ENCODE measurements at places on chromosomes 7 and 10.

- DNase-seq: no peak
These were observed at the start of gene OR6B1 for GRCh38 chr7:144000020-144000419. Gene OR6B1, plus strand, starts transcription at chr7:144000320. Its CDS starts 3,677 bp downstream, at chr7:144003997.

GRCh38 chr7:109893231-109893630, 1197.7 kb upstream of the LRRN3 start:
- no peak for DNase-seq

- no peak for DNase-seq
These were observed 135.6 kb upstream of the RET start for GRCh38 chr10:42941295-42941644.

DNA sequence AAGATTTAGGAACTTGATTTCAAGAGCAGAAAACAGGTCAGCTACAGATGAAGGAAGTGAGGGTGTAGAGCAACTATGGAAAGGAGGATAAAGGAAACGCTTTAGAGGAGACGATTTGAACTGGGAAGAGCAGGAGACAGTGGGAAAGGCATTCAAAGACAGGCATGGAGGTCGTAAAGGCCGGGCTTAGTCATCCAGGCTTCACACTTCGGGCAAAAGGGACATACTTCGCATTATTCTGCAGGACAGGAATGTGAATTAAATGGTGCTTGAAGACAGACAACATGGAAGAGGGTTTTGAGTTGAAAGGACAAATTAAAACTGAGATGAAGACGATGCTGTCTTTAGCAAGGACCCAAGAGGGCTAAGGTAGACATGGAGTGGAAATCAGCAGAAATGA, 8.1 kb downstream of the FAM171A1 start:
- no peak for DNase-seq

GRCh38 chr7:96827701-96828100, 118.1 kb upstream of the SEM1 start:
- DNase-seq: peak; percentile 53

DNA sequence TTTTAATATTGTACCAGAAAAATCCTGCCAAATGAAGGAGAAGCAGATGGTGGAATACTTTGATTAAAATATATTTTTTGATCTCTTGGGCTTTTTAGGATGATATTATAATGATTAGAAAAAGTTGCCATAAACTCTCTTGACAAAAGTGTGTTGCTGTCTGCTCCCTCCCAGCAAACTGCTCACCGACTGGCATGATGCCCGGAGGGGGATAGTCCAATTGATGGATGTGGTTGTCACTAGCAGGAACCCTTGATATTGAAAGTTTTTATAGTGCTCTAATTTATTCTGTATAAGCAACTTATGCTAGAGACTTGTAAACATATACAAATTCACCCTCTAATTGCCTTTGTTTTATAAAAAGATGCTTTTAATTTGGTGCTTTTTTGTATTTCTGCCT, 114.0 kb downstream of the DNAH11 start:
- no peak for DNase-seq

DNA sequence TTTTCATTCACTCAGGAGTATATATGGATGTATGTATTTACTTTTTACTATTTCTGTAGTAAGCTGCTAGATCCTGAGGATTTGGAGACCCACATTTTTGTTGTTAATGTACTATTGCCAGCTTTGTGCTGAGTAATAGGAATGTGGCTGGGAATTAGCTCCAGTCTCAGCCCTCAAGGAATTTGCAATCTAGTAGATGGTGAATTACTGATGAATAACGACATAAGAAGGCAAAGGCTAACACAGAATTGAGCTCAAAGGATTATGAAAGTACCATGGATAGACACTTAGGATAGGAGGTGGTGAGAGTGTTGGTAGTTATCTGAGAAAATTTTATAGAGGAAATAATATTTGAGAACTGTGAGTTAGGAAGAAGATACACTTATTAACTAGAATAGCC, 19.9 kb downstream of the CASD1 start:
- DNase-seq: no peak

GRCh38 chr10:100670368-100670767, 75.0 kb upstream of the PAX2 start:
- no peak for DNase-seq

- DNase-seq: no peak
These were observed 147.7 kb upstream of the AKR1E2 start for GRCh38 chr10:4678023-4678950.

- no peak for DNase-seq
These were observed 149.6 kb downstream of the CYP26A1 start for GRCh38 chr10:93223336-93223735.

DNA sequence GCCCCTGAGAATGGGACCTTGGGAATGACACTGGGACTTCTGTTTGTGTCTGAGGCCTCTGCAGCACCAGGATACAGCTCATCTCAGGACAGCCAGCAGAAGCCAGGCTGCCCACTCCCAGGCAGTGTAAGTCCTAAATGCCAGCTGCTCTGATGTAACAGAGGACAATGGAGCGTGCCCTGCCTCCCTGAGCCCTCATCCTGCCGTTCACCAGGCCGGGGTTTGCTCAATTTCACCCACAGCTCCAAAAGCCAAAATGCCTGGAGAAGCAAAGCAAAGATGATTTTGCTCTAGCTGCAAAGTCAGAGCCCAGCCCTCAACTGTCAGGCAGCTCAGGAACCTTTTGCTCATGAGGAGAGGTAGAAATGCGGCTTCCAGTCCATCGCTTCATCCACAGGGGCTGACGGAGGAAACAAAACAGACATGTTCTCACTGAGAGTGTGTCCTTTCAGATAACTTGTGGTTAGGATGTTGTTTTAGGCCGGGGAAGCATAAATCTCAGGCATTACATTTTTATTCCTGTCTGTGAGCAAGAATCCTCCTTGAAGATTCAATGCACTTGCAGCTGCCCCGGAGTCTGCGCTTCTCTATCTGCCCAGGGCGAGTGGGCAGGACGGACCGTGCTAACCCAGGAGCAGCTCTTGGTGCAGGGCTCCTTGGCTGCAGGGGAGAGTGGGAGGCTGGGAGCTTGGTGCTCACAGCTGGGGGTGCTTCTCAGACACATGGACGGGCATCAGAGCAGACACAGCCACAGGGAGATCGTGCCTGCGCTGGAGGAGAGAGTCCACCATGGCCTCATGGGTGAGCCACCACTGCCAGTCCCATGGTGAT, 83.2 kb upstream of the CHST15 start:
- DNase-seq: no peak

DNA sequence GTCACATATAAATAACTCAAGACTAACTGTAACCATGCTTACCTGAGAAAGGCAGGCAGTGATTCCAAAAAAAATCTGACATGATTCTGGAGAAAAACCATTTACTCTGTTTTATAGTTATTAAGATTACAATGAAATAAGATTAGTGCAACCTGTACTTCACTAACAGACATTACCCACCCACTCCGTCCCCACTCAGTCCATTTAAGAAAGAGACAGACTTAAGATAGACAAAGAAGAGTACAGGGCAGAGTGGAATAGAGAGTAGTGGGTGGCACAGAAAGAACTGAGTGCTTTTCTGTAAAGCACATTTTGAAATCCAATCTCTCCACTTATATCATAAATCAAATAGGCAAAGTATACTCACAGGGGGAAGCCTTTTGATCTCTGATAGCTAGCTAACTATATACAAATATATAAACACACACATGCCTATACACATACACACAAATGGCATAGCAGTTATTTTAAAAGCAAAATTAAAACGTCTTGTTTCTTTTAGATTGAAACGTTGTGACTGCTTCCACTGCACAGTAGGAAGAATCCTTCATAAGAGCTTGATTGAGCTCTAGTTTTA, 11.9 kb downstream of the PAXIP1 start:
- DNase-seq: no peak

DNA sequence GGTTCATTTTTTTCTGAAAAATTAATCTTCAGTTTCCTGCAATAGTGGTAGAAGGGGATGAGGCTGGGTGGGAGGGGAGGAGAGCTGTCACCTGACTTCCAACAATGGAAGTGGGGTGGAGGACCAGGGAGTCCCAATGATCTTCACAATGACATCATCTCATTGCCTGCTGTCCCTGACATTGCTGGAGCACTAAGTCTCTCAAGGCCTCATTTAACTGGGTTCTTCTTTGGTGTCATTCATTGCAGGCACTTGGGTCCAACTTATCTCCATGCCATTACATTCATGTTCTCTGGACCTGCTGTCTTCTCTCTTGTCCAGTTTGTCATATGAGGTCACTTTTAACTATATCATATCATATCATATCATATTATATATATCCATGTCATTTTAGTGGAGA, 34.4 kb downstream of the PRTFDC1 start:
- DNase-seq: no peak

DNA sequence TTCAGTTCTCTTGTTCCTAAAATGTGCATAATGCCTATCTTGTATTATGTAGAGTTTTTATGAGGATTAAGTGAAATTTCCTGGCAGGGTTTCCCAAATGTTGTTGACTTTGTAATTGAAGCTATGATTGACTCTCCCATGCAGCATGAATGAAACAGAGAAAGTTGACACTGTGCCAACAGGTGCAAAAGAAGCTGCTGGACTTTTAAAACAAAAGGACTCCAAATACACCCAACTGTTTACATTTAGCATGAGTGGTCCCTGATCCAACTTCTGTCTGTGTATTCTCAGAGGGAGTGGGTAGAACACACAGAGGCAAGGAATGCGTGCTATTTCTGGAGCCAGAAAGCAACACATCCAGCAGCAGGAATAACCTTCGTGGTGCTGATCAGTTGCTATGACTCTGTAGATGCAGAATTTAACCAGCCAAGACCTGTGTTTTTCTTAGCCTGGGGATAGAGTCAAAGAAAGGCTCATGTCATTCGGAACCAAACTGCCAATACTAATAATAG, 14.4 kb upstream of the RBM20 start:
- no peak for DNase-seq

DNA sequence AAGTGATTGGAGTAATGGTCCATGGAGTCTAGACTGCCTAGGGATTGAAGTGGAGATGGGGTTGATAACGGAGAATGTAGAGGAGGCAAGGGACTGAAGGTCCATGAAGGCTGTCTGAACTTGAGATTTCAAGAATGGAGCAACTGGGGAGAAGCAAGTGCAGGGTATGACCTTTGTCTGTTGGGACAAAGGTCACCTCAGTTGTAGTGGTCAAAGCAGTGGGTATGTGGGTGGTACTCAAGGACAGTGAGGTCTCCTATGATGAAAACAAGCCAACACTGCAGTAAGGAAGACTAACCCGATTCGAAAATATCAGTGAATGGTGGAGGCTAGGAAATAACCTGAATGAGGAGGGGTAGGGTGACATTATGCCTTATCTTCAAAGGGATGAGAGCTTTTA, 5.4 kb upstream of the DDX21 start:
- DNase-seq: no peak

DNA sequence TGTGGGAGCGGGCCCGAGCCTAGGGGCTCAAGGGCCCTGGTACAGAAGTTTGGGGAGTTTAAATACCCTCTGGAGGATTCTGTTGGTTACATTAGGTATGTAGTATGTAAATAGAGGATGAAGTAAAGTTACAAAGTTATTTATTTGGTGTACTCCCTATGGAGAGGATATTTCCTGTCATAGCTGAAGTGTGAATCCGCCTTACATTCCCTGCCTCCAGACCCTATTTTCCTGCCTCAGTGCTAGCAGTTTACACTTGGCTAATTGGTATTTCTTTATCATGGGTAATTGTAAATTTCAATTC, 60.6 kb upstream of the KLF14 start:
- DNase-seq: no peak

DNA sequence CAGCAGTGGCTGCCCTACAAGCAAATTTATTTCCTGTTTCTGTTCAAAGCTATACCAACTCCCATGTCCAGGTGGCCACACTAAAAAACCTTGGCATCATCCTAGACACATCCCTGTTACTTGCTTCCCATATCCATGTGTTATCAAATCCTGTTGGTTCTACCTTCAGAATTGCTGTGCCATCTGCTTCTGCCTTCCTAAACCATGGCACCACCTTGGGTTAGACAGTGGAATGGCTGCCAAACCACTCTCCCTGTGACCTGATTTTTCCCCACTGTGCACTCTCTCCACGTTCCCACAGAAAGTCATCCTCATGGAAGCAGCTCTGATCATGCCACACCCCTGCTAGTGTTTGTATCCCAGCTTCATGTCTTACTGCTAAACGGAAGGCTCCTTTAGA, 697.6 kb upstream of the GALNT17 start:
- DNase-seq: no peak

GRCh38 chr7:105583061-105583460, 1.8 kb upstream of the EFCAB10 start:
- no peak for DNase-seq

GRCh38 chr10:132962623-132963429, 20.5 kb upstream of the CFAP46 start:
- DNase-seq: no peak

GRCh38 chr10:89210794-89211425, 3.8 kb upstream of the CH25H start:
- no peak for DNase-seq

DNA sequence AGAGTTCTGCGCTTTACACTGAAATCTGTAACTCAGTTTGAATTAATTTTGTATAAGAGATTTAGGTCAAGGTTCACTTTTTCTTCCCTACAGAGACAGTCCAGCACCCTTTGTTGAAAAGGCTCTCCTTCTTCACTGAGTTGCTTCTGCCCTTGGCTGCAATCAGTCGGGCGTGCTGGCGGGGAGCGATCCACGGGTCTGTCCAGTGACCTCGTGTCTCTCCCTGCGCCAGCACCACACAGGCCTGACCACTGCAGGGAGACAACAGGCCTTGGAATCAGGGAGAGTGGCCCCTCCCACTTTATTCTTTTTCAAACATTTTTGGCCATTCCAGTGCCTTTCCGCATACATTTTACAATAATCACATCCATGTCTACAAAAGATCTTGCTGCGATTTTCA, 66.9 kb downstream of the AMZ1 start:
- no peak for DNase-seq

GRCh38 chr7:1325246-1325645, 92.6 kb downstream of the UNCX start:
- DNase-seq: no peak

DNA sequence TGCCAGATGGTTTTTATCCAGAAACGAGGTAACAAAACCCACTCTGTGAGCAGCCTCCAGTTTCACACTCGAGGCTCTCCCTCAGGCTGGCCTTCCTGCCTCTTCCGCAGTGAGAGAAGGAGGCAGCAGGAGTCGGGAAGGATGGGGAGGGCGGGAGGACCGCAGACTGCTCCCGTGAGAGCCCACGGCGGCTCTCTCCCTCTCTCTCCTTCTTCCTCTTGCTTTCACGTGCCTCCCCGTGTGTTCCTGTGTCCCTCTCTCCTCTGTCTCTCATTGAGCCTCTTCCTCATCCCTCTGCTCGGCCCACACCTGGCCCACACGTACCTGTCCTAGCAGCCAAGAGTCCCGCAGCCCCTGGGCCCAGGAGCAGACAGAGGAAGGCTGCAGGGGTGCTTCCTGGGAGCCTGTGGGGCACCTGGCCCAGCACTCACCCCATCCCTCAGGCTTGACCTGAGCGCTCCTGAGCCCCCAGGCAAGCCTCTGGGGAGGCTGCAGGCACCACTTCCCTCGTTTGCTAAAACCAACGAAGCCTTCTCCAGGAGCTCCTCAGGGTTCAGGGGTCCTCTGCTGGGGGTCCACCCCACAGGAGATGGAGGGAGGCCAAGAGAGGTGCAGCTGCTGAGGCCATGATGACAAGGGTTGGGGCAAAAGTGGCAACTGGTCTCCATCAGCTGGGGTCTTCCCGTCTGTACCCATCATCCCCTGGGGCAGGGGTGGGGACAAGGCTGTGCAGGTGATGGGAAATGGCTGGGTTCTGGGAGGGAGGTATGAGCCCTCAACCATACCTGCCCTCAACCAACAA, 13.6 kb downstream of the SPOCK2 start:
- DNase-seq: no peak
